ENCODE measurements at places on chromosomes 12 and 14.

GRCh38 chr12:75294336-75294735 is 35.8 kb downstream of the CAPS2 start:
- no peak for DNase-seq

GRCh38 chr14:104979758-104980610 is 1.8 kb upstream of the AHNAK2 start:
- DNase-seq, result no peak

DNA sequence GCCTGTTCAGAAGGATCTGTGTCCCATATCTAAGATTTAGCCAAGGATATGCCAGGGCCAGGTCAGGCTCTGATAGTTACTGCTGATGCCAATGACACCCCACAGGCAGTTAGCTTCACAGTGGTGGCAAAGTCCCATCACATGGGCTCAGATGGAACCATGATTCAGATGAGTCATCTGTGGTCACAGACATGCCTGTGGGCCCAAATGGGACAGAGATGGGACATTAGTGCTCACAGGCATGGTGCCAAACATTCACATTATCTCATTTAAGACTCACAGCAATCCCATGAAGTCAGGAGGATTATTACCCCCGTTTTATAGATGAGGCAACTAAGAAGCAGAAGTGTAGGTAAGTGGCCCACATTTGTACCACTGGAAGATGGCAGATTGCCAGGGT is 207.8 kb downstream of the DPF3 start:
- no peak for DNase-seq

- no peak for DNase-seq
Observed at GRCh38 chr12:109613649-109614455, 40.3 kb downstream of the MVK start.

DNA sequence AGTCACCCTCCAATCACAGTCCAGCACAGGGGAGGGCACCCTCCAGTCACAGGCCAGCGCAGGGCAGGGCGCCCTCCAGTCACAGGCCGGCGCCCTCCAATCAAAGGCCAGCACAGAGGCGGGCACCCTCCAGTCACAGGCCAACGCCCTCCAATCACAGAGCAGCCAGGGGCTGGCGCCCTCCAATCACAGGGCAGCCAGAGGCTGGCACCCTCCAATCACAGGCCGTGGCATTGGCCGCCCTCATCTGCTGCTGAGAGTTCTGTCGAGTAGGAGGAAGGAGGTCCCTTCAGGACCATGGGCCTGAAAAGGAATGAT is 26.6 kb downstream of the DDX51 start:
- no peak for DNase-seq

- no peak for DNase-seq
Observed at GRCh38 chr14:86203843-86204242, 673.9 kb downstream of the FLRT2 start.

- no peak for DNase-seq
Observed at GRCh38 chr12:121861636-121862254, 3.1 kb upstream of the HPD start.

GRCh38 chr12:79515530-79515935 is 175.2 kb downstream of the PAWR start:
- no peak for DNase-seq

GRCh38 chr14:33657476-33657875 is 293.4 kb downstream of the EGLN3 start:
- DNase-seq, result no peak

DNA sequence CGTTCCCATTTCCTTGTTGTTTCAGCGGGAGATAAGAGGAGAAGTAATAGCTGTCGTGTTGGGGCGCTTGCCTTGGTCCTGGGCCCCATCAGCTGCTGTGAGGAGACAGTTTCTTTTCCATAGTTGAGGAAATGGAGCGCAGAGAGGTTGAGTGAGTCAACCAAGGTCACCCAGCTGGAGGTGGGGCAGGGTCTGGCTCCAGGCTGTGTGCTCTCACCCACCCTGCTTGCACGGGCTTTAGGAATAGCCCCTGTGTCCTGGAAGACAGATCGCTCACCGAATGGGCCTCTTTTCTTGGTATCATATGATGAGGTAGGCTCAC is 165.7 kb upstream of the RTL1 start:
- no peak for DNase-seq

GRCh38 chr12:28578361-28578760 is 388.1 kb downstream of the CCDC91 start:
- no peak for DNase-seq

DNA sequence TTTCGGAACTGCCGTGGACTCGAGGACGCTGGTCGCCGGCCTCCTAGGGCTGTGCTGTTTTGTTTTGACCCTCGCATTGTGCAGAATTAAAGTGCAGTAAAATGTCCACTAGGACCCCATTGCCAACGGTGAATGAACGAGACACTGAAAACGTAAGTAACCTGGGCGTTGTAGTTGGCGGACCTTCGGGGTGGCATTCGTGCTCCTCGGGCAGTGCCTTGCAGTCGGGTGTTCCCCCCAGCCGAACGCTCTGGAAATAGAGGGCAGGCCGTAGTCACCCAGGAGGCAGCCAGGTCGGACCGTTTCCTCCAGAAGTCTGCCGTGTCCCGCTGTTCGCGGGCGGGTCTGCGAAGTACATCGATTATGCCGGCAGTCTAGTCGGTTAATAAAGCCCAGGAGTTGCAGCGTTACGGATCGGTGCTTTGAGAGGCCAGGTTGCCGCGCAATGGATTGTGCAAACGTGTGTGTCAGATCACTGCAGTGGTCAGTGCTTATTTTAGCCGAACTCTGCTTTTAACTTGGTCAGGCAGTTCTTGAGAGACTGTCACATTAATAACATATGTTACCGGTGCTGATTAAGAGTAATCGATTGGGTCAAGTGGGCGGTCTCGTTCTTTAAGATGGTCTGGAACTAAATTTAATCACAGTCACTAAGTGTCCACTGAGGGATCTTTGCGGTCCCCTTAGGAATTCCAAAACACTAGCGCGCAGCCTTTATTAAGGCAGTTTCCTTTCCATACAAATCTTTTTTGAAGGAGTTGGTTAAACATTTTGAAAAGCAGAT is 906 bp downstream of the MARK3 start:
- DNase-seq, result peak; percentile 15

GRCh38 chr14:24414732-24415420 is 14.6 kb downstream of the CBLN3 start:
- DNase-seq, result no peak

DNA sequence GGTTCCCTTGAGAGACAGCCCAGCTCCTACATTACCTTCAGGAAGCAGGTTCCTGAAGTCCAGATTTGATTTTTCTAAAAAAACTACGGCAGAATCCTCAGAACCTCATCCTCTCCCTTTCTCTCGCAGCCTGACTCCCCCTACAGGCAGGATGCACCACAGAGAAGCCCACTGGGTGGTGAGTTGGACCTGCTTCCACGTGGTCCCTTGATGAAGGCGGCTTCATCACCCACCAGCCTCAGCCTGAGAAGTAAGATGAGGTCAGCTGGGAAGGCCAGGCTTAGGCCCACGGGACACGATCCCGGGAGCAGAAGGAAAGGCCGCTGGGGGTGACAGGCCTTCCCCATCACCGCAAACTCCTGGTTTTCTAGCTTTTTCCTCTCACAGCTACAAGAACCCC is 83.0 kb downstream of the ACTN1 start:
- no peak for DNase-seq

GRCh38 chr14:77883847-77884238 is 83.9 kb downstream of the ADCK1 start:
- no peak for DNase-seq

DNA sequence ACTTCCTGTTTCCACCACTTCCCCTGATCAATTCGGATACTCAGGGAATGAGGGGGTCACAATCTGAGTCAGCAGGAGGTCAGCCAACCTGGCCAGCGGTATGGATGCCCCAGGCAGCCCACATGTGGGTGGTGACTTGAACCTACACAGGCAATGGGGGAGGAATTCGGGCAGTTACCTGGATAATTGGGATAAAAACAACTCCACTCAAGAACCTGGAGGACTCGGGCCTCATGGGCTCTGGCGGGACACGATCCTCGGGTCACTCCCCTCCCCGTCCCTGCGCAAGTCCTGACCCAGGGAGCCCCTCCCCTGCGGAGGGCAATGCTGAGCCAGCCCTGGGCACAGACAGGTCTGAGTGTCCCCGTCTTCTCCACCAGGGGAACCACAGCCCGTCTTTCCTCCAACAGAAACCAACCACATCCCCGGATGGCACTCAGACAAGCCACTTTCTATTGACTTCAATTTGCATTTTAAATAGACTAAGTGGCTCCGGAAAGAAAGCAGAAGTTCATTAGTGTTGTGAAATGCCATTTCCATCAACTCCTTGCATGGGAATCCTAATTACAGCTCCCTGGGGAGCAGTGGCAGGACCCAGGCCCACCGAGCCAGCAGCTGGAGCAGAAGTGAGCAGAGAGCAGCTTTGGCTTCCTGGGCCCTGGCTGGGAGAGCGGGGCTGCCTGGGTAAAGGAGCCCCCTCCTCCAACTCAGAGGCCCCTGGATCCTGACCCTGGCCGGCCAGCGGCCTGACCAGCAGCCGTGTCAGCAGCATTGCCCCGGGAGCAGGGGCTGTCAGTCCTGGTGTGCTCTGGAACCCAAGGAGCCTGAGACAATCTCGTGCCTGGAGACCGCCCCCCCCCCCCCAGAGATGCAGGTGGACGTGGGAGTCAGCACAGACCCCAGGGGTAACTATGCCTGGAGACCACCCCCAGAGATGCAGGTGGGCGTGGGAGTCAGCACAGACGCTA is 374.1 kb downstream of the ADGRD1 start:
- DNase-seq, result no peak

DNA sequence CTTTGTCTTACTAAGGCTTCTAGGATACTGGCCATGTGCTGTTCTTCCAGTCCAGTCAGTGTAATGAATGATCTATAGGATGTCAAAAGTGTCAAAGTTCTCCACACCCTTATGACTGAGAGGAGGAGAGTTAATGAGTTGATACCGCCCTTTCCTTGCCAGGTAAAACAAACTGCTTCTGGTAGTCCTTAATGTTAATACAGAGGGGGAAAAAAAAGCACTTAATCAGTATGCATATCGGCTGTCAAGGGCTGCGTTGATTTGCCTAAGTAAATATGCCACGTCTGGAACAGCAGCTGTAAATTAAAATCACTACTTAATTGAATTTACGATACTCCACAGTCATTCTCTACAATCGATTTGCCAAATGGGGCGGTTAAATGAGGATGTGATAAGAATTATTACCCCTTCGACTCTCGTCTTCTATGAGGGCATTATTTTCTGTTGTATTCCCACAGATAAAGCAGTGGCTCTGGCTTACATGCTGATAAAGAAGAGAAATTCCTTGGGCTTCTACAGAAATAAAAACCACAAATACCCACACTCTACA is 416.0 kb downstream of the KCNH5 start:
- no peak for DNase-seq

GRCh38 chr12:93404961-93405849 is 27.5 kb downstream of the NUDT4 start:
- no peak for DNase-seq

DNA sequence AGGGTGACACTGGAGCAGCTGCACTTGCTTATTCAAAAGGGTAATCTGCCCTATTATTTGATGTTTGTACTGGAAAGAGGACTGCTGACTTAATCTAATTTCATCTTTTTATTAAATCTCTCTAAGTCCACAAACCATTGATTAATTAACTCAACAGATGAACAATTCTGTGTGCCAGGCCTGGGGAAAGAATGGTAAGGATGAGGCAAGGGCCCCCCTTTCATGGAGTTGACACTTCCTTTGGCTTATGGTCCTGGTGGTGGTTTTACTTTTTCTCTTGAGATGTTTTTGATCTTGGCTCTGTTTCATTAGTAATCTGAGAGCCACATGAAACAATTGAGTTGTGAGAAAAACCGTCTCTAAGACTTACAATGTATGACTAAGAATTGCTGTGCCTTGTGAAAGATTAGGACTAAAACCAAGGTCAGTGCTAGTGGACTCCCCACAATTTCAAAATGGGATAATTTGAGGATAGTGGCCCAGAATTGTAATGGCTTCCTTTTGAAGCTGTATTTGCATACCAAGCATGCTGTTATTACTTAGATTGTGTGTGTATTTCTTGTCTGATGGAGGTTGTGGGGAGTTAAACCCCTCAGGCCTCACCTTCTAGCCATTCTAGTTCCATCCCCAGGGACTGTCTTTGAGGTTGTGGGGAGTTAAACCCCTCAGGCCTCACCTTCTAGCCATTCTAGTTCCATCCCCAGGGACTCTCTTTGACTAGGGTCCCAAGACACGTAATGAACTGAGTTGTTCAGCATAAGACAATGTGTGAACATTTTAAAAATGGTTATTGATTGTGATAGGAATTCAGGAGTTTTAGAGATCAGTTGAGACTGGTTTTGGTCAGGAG is 52.5 kb upstream of the EVL start:
- no peak for DNase-seq

GRCh38 chr12:41917181-41917580 is 227.5 kb downstream of the GXYLT1 start:
- DNase-seq, result no peak

DNA sequence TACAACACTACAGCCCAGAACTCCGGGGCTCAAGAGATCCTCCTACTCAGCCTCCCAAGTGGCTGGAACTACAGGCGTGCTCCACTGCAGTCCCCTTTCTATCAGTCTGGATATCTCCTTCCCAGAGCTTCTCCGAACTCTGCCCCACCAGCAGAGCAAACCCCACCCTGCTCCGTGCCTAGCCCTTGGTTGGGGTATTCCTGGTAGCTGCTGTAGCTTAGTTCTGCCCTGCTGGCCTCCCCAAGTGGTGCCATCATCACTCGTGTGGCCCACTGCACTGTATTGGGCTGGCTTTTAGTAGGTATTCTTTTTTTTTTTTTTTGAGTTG is 9.5 kb downstream of the HSP90AA1 start:
- no peak for DNase-seq

DNA sequence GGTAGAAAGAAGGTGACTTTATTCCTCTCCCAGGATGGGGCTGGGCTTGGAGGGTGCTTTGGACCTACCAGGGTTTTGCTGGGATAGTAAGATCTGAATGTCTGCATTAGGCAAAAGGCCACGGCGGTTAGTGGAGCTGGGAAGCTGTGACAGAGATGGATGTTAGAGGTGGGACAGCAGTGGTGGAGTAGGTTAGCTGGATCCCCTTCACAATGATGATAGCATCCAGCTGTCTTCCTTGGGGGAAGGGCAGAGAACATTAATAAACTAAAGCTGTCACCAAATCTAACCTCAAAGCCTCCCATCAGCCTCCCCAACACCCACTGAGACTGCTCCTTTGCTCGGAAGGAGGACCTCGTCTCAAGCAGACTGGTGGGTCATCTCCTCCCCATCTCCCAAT is 104.8 kb downstream of the GPATCH2L start:
- DNase-seq, result no peak

DNA sequence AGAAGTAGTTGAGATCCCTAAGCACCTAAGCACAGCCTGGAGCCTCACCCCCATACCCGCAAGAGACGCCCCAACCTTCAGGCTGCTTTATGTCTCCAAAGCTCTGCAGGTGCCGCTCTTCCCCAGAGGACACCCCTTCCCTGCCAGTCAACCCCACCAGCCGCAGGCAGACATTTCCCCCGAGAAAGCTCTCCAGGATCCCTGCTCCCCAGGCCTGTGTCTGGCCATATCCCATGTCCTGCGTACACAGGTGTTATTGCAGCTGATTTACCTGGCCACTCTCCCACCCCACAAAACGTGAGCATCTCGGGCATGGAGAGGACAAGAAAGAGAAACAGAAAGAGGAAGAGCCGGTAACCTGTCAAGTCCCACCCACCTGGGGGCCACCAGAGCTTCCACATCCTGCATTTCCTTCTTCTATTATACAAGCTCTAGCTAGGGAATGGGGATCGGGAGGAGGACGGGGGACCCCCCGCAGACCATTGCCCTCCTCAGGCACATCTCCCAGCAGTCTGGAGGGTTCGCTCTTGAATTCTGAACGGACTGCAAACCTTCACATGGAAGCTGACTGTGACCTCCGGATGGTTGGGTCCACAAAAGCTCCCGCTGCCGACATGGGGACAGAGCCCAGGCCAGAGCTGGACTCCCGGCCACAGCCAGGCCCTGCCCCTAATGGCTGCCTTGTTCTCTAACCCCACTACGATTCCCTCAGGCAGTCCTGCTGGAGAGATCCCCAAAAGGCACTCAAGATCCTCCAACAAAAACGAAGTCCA is 17.6 kb downstream of the CCDC88C start:
- DNase-seq, result no peak
